ENCODE measurements at places on chromosomes 7 and 10.

- no peak for DNase-seq
These were observed 22.8 kb upstream of the TARP start for GRCh38 chr7:38296059-38296857.

DNA sequence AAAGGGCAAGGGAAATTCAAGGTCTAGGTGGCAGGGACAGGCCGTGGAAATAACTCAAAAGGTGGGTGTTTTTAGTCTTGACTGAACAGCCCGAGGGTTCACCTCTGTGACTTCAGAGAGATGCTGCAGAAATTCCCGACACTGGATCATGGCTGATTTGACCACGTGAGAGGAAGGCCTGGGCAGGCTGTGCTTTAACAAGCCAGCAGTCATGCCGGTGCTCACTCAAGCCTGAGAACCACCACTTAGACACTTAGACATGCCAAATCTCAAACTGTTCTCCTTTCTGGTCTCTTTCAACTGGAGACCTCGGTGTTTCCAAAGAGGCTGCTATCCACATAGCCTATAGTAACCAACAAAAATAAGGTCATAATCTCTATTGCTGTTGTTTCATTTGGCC is 15.4 kb downstream of the TECTB start:
- no peak for DNase-seq

GRCh38 chr7:78082556-78082955 is 284.0 kb downstream of the PHTF2 start:
- no peak for DNase-seq

DNA sequence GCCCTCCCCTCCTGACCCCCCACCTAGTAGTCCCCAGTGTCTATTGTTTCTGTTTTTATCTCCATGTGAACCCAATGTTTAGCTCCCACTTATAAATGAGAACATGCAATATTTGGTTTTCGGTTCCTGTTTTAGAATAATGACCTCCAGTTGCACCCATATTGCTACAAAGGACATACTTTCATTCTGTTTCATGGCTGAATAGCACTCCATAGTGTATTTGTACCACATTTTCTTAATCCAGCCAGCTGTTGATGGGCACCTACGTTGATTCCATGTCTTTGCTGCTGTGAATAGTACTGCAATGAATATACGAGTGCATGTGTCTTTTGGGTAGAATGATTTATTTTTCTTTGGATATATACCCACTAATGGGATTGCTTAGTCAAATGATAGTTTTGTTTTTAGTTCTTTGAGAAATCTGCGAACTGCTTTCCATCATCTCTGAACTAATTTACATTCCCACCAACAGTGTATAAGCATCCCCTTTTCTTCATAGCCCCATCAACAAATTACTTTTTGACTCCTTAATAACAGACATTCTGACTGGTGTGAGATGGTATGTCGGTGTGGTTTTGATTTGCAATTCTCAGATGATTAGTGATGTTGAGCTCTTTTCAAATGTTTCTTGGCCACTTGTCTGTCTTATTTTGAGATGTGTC is 128.4 kb upstream of the PHYHIPL start:
- DNase-seq, result no peak

All from M059J (cell line).